ENCODE measurements at places on chromosomes 7 and 10. TPM values are rescaled to one million over a fixed set of nuclear protein-coding genes. Genes with fewer than 3 reads are reported as not detected.
A peak's percentile ranks its signal among the peaks of the same experiment; 100 is the strongest.

DNA sequence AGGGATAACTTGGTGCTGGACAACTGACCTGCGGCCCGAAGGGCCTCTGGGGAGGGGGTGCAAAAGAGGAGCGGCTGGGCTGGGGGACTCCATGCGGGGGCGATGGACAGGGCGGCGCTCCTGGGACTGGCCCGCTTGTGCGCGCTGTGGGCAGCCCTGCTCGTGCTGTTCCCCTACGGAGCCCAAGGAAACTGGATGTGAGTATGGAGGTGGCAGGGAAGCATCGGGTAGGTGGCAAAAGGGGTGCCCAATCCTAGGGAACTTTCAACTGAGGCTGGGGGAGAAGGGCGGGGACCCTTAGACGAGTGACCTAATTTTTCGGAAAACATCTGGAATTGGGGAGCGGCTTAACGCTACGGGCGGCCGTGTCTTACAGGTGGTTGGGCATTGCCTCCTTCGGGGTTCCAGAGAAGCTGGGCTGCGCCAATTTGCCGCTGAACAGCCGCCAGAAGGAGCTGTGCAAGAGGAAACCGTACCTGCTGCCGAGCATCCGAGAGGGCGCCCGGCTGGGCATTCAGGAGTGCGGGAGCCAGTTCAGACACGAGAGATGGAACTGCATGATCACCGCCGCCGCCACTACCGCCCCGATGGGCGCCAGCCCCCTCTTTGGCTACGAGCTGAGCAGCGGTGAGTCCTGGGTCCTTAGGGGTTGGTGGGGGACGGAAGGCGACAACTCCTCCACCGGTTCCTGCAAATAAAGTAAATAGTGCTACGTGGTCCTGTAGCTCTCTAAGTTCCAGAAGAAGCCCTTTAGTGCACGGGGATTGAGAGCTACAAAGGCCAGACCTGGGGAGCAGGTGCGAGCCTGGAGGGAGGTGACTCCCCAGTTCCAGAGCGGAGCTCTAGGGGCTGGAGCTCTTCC lies 622 bp downstream of the WNT16 start:
- H3K36me3 ChIP-seq = no peaks in the 10 kb centered on the region
- DNase-seq = peak; percentile 78
- H3K4me1 ChIP-seq = peaks cover 23% of the 10 kb centered on the region
- H3K27ac ChIP-seq = no peak overlapping the region
- peak overlapping the region; percentile 66 for H3K4me3 ChIP-seq

Gene HOXA13
- polyA plus RNA-seq = not detected

DNA sequence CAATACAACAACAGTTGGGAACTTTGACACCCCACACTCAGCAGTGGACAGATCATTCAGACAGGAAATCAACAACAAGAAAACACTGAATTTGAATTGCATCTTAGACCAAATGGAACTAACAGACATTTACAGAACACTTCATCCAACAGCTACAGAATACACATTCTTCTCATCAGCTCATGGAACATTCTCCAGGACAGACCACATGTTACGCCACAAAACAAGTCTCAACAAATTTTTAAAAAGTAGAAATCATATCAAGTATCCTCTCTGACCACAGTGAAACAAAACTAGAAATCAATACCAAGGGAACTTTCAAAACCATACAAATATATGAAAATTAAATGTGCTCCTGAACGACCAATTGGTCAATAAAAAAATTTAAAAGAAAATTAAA lies 212.3 kb downstream of the DNAJC1 start:
- H3K4me1 ChIP-seq = no peaks in the 10 kb centered on the region
- no peaks in the 10 kb centered on the region for H3K27me3 ChIP-seq
- no peaks in the 10 kb centered on the region for H3K36me3 ChIP-seq
- no peak overlapping the region for H3K4me3 ChIP-seq

- H3K27ac ChIP-seq = no peak overlapping the region
- no peak for DNase-seq
- H3K36me3 ChIP-seq = no peaks in the 10 kb centered on the region
- no peaks in the 10 kb centered on the region for H3K27me3 ChIP-seq
- no peaks in the 10 kb centered on the region for H3K4me1 ChIP-seq
These were observed 174.8 kb upstream of the AGR3 start for GRCh38 chr7:17056491-17057142.

Gene CHST15
- 0.02 TPM for polyA plus RNA-seq

DNA sequence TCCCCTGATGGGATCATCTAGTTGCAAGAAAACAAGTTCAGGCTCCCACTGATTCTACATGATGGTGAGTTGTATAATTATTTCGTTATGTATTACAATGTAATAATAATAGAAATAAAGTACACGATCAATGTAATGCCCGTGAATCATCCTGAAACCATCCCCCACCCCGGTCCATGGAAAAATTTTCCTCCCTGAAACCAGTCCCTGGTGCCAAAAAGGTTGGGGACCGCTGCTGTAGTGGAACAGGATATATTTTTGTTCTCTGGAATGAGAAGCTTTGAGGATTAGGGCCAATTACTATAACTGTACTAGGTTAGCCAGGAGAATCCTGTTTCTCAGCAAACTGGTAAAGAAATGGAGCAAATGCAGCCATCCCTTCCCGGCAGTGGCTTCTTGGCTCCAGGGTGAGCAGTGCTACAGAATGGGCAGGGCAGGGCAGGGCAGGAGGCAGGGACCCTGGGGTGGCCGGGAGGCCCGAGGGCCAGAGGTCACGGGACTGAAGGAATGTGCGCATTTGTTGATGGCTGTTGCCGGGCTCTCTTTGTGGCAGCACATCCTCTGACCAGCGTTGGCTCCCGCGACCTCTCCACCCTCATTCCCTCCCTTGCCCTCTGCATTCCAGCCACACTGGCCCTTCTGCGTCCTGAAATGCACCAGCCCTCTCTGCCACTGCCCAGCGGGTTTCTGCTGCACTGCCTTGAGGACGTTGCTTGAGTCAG lies 162.3 kb upstream of the NPS start:
- no peak overlapping the region for H3K27ac ChIP-seq
- H3K36me3 ChIP-seq = peaks cover 21% of the 10 kb centered on the region
- no peak overlapping the region for H3K4me3 ChIP-seq
- H3K27me3 ChIP-seq = no peaks in the 10 kb centered on the region
- DNase-seq = no peak

Gene PNPLA8
- 7.2 TPM for polyA plus RNA-seq

- peaks cover 14% of the 10 kb centered on the region for H3K27me3 ChIP-seq
- DNase-seq = no peak
- no peak overlapping the region for H3K27ac ChIP-seq
- H3K4me3 ChIP-seq = no peak overlapping the region
These were observed 179.2 kb upstream of the FAM3C start for GRCh38 chr7:121575194-121575765.

Gene KCNMA1
- polyA plus RNA-seq = 107 TPM

All from SK-N-SH (cell line).